ENCODE measurements at places on chromosomes 1 and 21.

DNA sequence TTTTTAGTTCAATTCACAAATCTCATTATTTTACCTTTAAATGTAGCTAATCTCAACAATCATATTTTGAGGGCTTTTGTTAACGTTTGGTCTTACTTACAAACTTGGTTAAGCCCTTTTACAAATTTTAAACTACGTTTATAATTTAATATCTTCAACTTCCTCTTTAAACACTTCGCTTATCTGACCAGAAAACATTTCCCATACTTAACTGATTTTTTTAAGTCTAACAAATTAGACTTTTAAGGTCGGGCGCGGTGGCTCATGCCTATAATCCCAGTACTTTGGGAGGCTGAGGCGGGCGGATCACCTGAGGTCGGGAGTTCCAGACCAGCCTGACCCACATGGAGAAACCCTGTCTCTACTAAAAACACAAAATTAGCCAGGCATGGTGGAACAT lies 300.9 kb downstream of the LMX1A start:
- ATAC-seq, result no peak

- ATAC-seq, result no peak
These were observed 275.5 kb downstream of the TPR start for GRCh38 chr1:186099336-186100104.

DNA sequence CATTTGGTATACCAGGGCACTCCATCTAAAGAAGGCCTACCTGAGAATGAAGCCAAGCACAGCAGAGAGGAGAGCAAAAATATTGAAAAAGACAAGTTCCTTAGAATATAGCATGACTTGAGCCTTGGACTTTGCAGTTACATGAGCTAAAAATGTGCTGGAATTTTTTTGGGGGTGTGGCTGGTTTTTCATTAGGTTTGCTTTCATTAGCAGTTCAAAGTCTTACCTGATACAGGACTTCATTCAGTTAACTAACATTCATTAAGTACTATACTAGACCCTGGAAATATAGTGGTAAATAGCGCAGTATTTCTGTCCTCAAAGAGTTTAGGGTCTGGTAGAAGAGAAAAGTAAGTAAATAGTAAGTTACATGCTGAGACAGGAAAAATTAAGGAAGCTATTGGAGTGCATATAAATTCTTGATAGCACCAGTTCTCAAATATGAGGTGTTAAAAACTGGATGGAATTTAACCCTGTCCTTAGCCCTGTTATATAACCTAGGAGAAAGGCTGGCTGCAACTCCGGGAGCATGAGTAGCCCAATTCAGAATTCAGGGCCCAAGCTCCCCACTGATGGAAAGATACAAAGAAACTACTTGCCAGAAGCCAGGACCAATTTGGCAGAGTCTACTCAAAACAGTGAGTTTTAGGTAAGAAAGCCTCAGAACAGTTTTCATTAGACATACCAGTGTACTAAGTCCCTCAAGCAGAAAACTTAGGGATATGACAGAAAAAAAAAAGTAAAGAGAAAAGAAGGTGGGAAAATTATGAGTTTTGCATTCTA lies 3.1 kb upstream of the DOCK7 start:
- ATAC-seq, result no peak

DNA sequence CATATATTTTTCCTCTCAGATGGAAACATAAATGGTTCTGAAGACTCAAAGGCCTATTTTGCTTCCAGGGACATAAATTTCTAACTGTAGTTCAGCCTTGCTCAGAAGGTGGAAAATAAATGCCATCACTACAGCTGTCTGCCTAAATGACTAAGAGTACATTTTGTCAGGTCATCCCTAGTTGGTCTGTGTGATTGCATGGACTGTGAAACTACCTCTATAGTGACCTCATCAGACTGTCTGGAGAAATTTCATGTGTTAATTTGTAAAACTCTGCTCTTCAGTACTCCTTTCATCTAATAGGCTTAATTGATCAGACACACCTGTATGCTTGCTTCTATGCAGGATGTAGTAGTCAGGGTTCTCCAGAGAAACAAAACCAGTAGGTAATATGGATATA lies 886.9 kb downstream of the AMY1C start:
- no peak for ATAC-seq

- no peak for ATAC-seq
These were observed 2.2 kb downstream of the TENT5B start for GRCh38 chr1:27010226-27010994.

GRCh38 chr1:41318135-41318534 lies 43.1 kb upstream of the FOXO6 start:
- no peak for ATAC-seq

DNA sequence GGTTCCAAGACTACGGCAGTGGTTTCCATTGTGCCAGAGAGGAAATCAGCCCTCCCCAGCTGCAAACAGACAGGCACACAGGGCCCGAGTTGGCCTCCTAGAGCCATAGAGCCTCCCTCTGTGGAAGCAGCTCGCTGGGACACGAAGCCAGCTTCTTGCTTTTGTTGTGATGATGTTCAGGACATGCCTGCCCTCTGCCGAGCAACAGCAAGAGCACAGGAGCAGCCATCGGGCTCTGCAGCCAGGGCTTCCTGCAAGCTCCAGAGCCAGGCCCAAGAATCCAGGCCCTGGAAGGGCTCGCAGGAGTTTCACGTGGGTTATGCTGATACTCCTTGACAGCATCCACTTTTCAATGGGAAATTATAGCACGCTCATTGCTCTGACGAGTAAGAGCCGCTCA lies 18.5 kb downstream of the NPHP4 start:
- ATAC-seq, result no peak

DNA sequence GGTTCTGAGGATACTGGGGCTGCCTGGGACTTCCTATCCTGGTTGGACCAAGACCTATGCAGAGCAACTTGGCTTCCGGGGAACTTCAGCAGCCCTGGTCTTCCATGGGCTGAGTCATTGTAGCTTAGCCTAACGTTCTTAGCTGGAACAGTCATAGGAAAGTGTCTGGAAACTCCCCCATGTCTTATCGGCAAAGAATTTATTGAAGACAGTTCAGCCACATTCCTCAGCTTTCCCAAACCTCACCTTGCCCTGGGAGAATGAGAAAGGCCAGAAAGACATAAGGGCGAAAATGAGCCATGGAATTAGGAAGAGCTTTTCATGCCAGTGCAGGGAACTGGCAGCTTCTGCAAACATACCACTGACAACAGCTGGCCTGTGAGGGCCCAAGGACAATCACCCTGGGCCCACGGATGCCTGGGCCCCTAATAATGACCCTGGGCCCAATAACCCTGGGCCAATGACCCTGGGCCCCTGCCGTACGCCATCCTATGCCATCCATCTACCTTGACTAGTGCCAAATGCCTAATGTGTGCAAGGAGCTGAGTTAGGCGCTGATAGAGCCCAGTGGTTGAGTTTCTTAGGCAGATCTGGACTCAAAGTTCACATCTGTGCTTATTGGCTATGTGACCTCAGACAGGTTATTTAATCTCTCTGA lies 114.4 kb upstream of the GADD45A start:
- peak; percentile 19 for ATAC-seq

DNA sequence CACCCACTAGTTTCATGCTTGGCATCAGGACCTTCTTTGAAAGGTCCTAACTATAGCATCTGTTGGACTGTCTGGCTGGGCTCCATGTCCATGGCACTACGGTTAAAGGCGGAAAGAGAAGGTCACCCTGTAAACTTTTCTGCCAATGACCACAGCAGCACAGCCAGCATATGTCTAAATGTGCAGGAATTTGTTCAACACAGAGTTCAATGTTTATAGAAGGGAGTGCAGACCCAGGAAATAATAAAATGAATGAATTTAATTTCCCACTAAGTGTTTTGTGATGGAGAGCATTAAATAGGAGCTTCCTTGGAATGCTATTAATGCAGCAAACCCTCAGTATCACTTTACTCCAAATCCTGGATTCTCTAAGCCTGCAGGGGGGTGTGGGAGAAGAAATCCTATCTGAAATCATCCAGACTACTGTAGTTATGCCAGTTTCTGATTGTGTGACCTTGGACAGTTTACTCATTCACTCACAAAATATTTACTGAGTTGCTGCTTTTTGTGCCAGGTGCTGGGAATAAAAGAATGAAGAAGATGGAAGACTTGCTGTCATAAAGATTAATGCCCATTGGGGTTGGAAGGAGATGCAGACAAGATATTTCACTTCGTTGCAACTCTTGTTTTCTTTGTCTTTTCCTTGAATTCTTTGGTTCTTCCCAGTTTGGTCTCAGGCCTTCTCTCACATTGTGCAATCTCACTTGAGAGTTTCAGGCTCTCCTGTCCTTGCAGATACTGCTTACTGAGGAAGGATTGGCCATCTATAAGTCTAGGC lies 195.0 kb downstream of the ROR1 start:
- ATAC-seq, result peak; percentile 19

- ATAC-seq, result no peak
These were observed 9.4 kb downstream of the COL6A1 start for GRCh38 chr21:45990741-45991605.

DNA sequence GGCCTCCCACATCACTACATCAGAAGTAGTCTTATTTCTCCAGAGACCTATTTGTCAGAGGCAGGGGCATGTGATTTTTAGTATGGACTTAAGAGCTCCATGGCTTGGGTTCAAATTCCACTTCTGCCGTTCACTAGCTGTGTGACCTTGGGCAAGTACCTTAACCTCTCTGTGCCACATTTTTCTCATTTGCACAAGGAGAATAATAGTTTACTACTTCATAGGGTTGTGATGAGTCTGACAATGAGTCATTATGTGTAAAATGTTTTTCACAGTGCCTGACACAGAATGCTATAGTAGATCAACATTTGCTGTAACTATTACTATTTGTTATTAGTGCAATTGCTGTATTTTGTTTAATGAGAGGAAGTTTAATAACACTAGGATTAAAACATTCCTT lies 200.6 kb downstream of the PRDM2 start:
- no peak for ATAC-seq

DNA sequence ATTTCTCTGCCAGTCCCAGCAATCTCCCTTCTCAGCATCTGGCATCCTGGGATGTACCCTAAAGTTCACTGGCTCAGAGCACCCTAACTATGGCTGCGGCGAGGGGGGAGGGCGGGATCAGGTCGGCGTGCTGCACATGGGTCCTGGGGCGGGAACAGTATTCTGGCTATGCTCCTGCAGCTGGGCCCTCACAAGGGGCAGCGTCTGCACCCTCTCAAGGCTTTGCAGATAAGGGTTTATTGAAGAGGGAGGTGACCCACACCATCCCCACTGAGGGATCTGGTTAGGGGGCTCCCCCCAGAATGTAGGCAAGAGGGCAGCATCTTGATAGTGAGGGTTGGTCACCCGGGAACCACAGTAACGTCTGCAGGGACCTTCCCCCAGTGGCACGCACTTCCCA lies 44.9 kb upstream of the PCBP3 start:
- ATAC-seq, result no peak

DNA sequence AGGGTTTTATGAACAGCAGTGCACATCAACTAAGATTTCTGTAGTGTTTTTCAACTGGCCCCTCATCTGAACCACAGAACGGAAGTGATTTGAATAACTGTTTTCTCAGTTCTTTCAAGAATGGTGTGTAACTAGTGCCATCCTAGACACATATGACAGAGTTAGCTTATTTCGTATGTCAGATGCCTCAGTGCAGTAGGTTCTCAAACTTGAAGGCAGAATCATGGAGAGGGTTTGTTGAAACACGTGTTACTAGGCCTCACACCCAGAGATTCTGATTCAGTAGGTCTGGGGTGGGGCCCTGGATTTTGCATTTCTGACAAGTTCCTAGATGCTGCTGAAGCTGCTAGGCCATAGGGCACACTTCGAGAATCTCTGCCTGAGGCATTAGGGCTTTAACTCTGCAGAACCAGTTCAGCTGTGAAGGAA lies 49.0 kb downstream of the SCCPDH start:
- ATAC-seq, result no peak

GRCh38 chr1:235943581-235944114 lies 76.9 kb upstream of the LYST start:
- no peak for ATAC-seq

GRCh38 chr1:12076425-12077005 lies 13.4 kb downstream of the TNFRSF8 start:
- ATAC-seq, result no peak

DNA sequence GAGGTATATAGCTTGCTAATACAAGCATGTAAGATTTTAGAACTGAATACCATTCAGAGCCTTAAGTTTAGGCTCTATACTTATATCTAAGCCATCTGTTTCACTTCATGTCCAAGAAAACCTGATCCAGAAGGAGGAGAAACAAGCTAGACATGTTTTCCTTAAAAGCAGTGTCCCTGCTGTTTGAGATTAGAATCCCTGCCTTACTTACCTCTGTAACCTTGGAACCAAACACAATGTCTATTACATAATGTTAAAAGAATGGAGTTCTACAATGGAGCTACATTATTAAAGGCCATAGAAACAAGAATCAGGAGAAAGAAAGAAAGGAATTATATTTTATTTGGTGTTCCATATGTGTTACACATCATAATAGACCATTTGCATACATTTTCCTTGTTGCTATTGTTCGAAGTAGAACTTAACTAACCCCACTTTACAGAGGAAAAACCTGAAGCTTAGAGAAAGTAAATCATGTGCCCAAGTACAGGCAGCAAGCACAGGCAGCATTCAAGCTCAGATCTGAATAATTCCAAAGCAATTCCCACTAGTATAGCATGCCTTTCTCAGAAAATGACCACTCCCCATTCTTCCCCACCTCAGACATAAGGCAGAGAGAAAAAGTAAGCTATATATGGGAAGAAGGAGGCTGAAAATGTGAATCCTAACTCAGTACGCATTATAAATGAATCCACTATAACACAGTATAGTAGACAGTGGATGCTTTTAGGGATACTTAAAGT lies 380.1 kb upstream of the SPAG17 start:
- no peak for ATAC-seq

- ATAC-seq, result no peak
These were observed 3.8 kb downstream of the SERTAD4 start for GRCh38 chr1:210236386-210236839.

GRCh38 chr1:84390226-84390625 lies 8.1 kb upstream of the DNASE2B start:
- ATAC-seq, result no peak

- ATAC-seq, result no peak
These were observed 67.9 kb upstream of the EFHD2 start for GRCh38 chr1:15341634-15342407.

- peak; percentile 74 for ATAC-seq
These were observed 30.1 kb upstream of the IFNAR2 start for GRCh38 chr21:33199516-33200217.

DNA sequence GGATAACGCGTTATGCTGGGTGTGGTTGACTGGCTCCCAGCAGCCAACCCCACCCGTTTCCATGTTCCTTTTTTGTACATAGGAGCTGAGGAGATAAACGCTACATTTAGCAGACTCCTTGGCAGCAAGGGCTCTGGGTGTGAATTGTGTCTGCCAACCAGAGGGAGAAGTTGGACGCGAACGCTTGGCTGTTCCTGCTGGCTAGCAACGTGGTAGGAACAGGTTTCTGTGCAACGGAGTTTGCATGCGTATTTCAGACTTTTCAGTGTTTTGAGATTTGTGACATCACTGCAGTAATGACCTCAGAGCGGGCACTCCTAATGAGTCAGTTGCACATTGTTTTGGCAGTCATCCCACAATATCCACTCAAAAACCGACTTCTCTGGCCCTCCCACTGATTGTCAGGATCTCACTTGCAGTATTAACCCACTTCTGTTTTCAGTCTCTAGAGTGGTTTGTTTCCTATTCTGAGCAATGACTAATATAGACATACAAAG lies 98.7 kb upstream of the RGS1 start:
- peak; percentile 65 for ATAC-seq

All from gastroesophageal sphincter (tissue), 4 donors.